ENCODE measurements at places on chromosomes 1 and 21.

- DNase-seq, result no peak
Observed at GRCh38 chr1:95048317-95048716, 24.4 kb downstream of the ALG14 start.

GRCh38 chr21:44793592-44794374 is 7.8 kb downstream of the UBE2G2 start:
- DNase-seq, result no peak

GRCh38 chr1:107793896-107794453 is 171.0 kb downstream of the VAV3 start:
- no peak for DNase-seq

- no peak for DNase-seq
Observed at GRCh38 chr21:36115138-36115730, 19.6 kb upstream of the CBR3 start.

DNA sequence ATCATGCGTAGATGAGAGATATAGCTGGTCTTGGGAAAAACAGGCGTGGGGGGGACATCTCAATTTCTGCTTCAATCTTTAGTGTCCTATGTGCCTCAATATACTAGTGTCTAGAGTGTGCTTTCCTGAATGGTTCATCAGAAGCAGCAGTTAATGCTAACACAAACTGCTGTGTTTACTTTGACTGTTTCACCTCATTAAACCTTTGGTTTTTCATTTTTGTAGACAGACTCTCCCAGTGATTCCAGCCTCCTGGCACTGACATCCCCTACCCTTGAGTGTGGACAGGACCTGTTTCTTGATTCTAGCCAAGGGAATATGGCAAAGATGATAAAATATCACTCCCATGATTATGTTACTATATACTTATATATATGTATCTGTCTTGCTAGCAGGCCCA is 37.6 kb downstream of the ZYG11A start:
- DNase-seq, result no peak

DNA sequence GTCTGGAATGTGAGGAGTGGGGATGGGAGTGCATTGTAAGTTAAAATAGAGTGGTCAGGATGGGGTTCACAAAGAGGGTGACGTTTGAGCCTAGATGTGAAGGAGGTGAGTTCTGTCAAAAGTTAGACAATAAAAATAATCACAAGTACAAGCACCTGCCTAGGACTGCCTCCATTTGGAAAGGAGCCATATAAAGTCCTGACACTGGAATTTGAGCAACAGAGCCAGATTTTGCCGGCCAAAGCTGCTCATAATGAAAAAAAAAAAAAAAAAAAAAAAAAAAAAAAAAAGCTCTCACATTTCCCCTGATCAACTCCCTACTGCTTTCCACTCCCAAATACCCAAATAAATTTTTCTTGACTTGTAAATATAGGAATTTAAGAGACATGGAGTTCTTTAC is 4.1 kb downstream of the PALMD start:
- no peak for DNase-seq

DNA sequence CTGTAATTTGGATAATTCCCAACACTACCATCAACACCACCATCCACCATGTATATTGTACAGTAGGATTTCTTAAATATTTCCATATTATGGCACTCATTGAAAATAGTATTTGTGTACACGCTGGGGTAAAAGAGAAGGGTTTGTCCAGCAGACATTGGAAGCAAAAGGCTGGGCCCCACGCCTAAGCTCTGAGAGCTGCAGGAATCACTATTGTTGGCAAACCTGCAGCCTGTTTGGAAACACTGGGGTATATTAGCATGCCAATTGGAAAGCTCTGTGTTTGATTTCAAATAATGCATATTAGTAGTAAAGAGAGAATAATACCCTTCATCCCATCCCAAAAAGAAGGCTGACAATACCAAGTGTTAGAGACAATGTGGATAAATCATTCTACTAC is 81.5 kb upstream of the DPYD start:
- DNase-seq, result no peak

GRCh38 chr1:101073836-101074235 is 48.3 kb upstream of the DPH5 start:
- DNase-seq, result no peak

DNA sequence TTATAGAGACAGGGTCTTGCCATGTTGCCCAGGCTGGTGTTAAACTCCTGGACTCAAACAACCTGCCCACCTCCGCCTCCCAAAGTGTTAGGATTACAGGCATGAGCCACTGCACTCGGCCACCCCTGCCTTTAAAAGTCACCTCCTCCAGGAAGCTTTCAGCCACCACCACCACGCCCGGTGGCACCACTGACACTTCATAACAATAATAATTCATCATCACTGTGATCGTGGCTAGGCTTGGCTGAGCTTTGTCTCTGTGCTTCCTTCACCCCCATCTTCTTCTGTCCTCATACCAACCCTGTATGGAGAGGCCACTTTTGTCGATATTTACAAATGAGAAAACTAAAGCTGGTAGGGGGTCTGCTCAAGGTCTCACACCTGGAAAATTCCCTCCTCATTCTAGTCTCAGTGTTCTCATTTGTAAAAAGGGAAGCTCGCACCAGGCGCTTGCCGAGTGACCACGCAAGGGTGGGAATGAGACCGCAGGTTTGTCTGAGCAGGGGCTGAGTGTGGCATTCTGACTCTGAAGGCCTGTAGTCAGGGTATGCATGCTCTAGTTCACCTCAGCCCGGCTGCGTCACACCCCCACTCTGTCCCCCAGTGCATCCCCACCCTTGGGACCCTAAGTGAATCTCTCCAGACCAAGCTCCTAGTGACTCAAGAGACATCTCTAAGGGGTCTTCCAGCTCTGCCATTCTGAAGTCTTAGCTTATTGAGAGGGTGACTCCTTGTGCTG is 12.9 kb upstream of the EPHA2 start:
- DNase-seq, result no peak
